Stimulated activated CD8-positive, alpha-beta memory T cell treated with anti-CD3 and anti-CD28 coated beads, Interleukin-2, amount 100 ng/mL, for 1 hour (primary cell): ENCODE measurements at places on chromosomes 12 and 14.

GRCh38 chr14:22458737-22459136 is 130.3 kb downstream of the DAD1 start:
- no peak for DNase-seq

- no peak for DNase-seq
Observed at GRCh38 chr12:2960996-2961616, 1.9 kb downstream of the TEAD4 start.

GRCh38 chr12:129467726-129468125 is 436.1 kb downstream of the TMEM132D start:
- DNase-seq = no peak

DNA sequence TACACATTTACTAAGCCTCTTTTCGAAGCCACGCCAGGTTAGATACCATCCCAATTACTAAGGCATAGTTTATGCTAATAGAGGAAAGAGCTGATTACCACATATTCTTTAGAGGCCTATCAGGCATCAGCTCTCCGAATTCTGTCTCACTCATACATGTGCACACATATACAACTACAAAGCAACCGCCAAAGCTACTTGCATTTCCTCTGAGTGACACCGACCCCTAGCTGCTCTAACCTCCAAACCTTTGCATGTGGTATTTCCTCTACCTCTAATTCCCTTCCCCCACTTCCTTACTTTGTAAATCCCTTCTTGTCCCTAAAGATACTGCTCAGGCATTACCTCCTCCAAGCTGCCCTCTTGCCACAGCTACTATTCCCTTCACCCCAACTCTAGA is 107.2 kb downstream of the DUSP6 start:
- no peak for DNase-seq

DNA sequence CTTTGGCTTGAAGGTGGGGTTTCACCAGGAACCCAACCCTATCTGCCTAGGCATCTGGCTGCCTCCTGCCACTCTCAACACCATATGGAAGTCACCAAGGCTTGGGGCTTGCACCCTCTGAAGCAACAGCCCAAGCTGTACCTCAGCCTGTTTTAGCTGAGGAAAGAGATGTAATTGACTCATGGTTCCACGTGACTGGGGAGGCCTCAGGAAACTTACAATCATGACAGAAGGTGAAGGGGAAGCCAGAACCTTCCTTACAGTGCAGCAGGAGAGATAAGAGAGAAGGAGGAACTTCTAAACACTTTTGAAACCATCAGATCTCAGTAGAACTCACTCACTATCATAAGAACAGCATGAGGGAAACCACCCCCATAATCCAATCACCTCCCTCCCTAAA is 26.9 kb downstream of the GLIPR1L1 start:
- DNase-seq = no peak

GRCh38 chr12:123895451-123895850 is 77.2 kb downstream of the CCDC92 start:
- DNase-seq = no peak

DNA sequence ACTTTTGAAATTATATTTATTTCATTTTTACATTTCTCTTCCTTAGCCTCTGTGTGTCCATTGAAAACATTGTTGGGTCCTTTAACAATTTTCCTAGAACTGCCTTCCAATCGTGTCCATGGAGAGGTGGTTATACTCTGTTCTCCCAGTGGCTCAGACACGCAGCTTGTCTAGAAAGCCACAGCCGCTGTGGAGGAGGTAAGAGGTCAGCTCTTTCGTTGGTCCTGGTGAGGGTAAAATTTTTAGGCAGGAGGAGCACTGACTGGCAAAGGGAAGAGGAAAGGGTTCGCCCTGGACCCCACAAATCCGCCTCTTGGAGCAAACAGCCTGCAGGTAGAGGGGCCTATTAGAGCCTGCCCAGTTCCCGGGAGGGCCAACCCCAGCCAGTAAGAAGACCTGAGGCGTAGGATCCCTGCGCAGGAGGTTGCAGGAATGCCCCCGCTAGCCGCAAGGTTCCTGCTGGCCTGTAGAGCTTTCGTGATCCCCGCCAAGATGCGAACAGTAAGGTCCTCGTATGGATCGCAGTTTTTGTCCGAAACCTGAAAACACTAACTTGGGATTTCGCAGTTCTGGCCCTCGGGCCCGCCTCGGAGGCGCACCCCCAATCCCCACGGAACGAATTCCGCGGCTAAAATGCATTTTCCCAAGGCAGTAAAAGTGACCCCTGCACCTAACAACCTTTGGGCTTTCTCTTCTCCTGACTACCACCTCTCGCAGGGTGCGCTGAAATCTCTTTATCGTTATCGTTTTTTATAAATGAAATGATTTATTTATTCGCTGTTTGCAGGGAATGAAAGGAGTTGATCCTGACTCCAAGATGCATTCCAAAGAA is 7.5 kb upstream of the PAX9 start:
- DNase-seq = no peak

GRCh38 chr12:25056011-25056410 is 107.1 kb upstream of the BCAT1 start:
- DNase-seq = no peak

- no peak for DNase-seq
Observed at GRCh38 chr14:53183611-53184010, 30.5 kb upstream of the DDHD1 start.

DNA sequence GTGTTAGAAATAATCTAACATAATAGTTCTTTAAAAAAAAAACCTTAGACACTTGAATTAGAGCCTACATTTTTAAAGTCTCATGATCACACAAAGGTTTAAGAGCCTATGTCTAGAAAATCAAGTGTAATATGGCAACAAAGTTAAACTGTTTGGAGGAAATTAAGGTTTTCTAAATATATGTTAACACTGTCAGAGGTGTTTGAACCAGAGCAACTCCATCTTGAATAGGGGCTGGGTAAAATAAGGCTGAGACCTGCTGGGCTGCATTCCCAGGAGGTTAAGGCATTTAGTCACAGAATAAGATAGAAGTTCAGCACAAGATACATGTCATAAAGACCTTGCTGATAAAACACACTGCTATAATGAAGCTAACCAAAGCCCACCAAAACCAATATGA is 12.4 kb downstream of the CPNE8 start:
- DNase-seq = no peak

- DNase-seq = no peak
Observed at GRCh38 chr14:65377576-65377975, 35.0 kb upstream of the FUT8 start.

- no peak for DNase-seq
Observed at GRCh38 chr14:89767131-89767530, 187.4 kb downstream of the EFCAB11 start.

DNA sequence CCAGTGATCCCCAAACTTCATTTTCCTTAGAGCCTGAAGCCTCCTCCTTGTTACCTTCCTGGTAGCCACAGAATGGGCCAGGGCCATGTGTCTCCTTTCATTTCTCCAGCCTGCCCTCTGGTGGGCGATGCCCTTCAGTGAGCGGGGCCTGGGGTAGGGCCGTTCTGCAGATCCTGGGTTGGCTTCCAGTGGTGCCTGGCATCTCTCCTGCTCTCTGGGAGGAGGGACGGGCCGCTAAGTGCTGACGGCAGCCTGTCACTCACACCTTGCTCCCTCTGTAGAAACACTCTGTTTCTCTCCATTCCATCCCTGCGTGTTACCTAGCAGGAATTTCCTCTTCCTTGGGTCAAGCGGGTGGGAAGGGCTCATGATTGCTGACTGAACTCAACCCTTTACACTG is 232.1 kb downstream of the CACNA1C start:
- no peak for DNase-seq

GRCh38 chr12:88518863-88519403 is 61.3 kb downstream of the KITLG start:
- no peak for DNase-seq

DNA sequence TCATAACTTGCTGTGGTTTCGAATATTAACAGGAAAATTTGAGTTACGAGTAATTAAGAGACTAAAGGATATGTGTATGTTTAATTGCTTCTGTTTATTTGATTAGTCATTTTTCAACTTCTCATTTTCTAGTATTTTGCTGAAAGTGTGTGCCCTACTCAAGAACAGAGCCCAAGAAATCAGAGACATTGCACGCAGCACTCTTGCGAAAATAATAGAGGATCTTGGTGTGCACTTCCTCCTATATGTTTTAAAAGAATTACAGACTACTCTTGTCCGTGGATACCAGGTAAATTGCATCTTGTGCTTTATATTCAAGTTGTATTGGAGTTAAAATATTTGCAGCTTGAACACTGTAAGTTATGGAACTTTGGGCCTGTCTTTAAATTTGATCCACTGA is 50.8 kb downstream of the ARL1 start:
- no peak for DNase-seq

- DNase-seq = no peak
Observed at GRCh38 chr12:122155705-122156104, 18.3 kb downstream of the IL31 start.

DNA sequence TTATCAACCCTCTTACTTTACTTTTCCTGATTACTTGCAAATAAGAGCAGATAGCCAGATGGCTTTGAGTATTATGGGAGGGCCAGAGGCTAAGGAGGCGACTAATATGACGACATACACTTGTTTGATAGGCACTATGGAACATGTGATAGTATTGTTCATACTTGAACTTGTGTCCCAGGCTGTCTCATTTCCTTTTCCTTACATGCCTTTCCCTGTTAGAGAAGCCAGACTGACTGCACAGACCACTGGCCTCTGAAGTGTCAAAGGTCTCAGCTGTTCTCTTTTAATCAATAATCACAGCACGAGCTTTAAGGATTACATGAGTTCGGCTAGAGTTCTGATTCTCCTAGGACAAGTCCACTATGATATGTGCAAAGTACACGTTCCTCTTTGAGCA is 326.0 kb downstream of the PRKD1 start:
- DNase-seq = no peak

DNA sequence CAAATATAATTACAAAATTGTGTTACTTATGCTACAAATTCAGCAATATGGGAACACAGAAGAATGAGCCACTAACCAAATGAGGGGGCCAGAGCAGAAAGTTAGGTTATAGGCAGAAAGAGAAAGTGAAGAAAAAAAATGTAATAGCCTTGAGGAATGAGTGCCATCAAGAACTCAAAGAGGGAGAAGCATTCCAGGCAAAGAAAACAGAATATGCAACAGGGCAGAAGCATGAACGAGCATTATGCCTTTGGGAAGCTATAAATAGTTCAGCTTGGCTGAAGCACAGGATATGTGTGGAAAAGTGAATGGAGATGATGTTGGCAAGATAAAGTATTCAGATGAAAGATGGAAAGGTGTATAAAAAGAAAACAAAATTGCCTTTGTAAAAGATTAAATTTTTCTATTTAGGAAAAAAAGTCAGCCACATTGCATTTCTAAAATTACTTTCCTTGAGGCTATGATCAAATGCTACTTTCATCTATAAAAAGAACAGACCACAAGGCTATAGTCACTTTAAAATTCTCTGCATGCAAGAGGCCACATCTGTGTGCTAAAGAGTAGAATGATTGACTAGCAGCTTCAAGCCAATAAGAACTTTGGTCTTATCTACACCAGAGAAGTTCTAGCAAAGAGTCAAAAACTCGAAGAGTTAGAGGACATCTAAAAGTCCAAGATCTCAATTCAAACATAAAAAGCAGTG is 193.6 kb upstream of the GARIN6 start:
- DNase-seq = no peak

DNA sequence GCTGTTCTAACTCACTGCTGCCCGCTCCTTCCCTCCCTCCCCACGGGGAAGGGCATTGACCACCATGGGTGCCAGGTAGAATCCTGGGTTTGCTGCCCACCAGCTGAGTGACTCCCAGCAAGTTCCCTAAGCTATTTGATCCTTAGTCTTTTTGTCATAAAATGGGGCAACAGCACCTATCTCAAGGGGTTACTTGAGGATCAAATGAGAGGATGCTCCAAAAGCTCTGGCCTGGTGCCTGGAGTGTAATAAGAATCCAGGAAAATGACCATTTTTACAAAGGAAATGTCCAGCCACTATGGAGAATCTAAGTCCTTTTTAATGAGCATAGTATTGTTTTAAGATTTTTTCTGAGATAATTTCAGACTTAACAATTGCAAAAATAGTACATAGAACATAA is 61.4 kb upstream of the CMKLR1 start:
- no peak for DNase-seq

DNA sequence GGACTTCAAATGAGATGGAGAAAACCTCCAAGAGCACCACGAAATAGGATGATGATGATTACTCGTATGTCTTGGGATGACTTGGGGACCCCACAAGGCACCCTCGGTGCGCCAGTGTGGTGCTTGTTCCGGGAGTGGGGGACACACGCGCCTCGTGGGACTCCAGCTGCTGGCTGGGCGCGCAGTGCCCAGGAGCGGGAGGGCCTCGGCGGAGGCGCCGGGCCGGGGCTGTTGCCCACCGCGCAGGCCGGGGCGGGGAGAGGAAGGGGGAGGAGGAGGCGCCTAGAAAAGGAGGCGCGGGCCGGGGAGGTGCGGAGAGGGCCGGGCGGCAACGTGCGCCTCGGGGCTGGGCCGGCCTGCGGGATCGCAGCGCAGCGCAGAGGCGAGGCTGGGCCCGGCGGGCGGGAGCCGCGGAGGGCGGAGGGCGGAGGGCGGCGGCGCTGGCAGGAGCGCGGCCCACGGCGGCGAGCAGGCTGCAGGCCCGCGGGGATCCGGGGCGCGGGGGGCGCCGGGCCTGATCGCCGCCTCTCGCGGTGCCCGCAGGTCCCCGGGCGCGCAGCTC is at the start of gene RFLNA:
TSS of gene RFLNA (plus strand) at position 314 of the 562 bp plus-strand sequence. CDS start 337 bp downstream, outside the sequence.
- DNase-seq = no peak

- no peak for DNase-seq
Observed at GRCh38 chr12:30989754-30990153, 63.2 kb downstream of the TSPAN11 start.

- no peak for DNase-seq
Observed at GRCh38 chr12:75666939-75667334, 155.5 kb upstream of the KRR1 start.

- no peak for DNase-seq
Observed at GRCh38 chr12:50615907-50616296, 111.1 kb downstream of the DIP2B start.

DNA sequence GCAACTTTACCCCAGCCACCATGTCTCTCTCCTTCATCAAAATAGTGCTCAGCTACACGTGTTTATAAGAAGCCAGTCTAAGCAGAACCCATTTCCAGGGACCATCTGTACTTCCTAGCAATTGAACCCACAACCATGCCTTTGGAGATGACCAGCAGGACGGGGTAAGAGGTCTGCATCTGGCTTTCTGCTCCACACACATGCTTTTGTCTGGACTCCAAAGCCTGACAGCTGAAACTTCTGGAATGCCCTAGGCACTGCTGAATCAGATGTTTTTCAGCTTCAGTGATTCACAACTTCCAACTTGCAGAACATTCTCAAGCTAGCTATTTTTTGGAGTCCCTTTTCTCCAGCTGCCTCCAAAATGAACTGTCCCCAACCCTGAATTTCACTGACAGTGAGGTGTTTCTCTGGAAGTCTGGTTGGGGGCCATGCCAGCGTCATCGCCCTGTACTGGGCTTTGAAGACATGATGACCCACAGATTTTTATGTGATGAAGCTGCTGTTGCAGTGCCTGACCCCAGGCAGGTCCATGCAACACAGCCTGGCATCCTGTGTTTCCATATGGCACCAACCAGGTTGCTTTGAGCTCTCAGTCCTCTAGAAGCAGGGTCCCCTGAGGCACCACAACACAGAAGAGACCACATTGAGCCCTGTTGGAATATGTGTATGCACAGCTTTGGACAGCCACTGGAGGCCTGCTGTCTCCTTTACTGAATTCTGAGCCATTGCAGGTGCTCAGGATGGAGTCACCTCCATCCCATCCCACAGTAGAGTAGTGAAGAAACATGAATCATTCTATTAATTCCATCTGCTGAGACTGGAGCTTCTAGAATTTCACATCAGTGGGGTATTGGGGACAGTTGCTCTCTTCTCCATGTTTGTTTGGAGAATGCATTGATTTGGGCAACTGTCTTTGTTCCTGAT is 80.2 kb downstream of the NUAK1 start:
- DNase-seq = no peak
